ENCODE measurements at places on chromosomes 3 and 15.
A peak's percentile ranks its signal among the peaks of the same experiment; 100 is the strongest.

DNA sequence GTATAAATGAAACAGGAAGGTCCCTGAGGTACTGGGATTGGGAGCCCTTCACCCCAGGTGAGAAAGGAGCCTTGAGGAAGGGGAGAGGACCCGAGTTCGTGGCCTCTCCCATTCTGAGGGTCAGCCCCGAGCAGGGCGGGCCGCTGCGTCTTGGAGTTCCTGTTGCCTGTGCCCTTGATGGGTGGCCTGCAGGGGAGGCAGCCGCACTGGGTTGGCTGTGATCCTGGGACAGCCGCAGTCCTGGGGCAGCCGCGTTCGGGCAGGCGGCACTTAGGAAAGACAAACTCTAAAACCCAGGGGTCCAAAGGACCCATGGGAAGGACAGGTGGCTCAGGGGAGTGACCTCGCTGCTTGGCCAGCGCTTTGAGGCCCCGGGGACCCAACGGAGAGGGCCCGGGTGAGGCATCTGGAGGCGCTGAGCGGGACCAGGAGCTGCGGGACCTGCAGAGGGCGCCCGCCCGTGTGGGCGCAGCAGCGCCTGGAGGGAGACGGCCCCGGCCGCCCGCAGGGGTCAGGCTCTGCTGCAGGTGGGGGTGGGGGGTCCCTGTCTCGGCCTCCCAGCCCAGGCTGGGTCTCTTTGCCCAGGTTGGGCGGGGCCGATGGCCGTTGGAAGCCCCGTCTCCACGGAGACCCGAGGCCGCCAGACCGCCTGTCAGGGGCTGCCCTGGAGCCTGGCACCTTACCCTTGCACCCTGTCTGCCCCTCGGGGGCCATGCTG is 65.1 kb downstream of the HMCES start:
- no peak for DNase-seq

- DNase-seq: no peak
These were observed 11.9 kb upstream of the LRRC15 start for GRCh38 chr3:194381460-194381875.

DNA sequence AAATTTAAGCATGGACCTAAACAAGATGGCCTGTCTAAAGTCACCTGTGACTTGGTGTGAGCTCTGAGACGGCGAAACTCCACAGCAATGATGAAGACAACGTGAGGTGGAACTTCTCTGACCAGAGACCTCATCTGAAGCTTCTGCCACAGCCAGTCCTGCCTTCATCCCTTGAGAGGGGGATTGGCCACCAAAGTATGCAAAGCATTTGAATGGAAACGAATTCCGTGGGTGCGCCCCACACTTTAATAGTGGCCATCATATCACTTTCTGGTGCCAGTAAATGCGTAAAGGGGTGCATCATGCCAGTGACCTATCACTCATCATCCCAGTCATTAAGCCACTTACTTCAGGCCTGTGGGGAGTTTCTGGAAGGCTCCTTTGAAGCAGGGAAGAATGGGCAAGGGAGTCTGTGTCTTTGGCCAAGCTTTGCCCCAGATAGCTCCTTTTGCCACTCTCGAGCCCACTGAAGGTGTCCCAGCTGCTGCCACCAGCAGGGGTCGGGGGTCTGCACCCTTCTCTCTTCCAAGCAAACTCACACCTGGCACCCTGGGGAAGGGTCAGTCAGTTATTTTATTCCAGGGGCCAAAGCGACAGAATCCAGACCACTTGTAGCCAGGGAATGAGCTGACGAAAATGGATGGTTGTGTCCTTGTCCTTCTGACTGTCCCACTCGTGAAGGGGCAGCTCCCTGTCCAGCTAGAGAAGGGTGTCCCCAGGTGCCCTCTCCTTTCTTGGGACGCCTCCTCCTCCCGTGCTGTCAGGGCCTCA is 17.7 kb downstream of the MUC20 start:
- no peak for DNase-seq

- no peak for DNase-seq
These were observed 43.9 kb downstream of the PPCDC start for GRCh38 chr15:75067123-75067830.

DNA sequence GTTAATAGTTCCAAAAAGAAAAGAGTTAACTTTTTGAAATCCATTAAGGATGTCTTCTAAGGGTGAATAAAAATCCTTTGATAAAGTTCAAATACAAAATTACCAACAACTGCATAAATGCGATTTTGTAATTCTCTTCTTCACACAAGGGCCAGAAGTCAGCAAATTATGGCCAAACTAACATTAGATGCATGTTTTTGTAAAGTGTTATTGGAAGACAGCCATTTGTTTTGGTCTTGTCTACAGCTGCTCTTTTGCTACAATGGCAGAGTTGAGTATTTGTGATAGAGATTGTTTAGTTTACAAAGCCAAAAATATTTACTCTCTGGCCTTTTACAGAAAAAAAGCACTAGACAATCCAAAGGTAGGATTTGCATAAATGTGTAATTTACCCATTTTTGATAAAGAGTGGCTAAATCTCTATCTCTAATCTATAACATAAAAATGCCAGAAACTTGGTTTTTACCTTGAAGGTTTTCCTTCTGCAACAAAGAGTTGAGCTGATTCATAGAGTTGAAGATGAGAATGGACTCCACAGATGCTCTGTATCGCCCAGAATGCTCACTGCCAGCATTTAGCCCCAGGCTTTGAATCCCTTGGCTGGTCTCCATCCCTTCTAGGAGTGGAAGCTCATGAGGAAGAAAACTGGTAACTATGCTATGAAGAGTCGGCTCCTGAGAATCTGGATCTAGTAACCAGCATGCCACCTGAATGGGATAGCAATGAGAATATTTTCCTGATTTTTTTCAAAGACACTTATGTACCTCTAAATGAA is 64.5 kb downstream of the POLQ start:
- no peak for DNase-seq

GRCh38 chr3:117762621-117763037 is 1053.0 kb downstream of the TUSC7 start:
- no peak for DNase-seq

- no peak for DNase-seq
These were observed 69.9 kb downstream of the RYK start for GRCh38 chr3:134180761-134181160.

DNA sequence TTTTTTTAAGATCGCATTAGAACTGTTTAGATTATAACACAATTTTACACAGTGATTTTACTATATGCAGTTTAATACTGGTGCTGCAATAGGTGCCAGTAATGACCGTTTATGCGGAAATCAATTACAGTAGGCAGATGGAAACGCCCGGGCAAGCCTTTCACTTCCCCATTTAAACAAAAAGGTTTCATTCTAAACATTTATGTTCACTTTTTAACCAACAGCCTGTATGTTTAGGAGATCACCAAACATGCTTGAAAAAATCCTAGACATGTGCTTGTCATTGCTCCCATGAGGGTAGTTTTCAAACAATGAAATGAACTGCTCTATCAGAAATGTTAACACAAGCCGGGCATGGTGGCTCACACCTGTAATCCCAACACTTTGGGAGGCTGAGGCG is 2.7 kb downstream of the BNIP2 start:
- no peak for DNase-seq

DNA sequence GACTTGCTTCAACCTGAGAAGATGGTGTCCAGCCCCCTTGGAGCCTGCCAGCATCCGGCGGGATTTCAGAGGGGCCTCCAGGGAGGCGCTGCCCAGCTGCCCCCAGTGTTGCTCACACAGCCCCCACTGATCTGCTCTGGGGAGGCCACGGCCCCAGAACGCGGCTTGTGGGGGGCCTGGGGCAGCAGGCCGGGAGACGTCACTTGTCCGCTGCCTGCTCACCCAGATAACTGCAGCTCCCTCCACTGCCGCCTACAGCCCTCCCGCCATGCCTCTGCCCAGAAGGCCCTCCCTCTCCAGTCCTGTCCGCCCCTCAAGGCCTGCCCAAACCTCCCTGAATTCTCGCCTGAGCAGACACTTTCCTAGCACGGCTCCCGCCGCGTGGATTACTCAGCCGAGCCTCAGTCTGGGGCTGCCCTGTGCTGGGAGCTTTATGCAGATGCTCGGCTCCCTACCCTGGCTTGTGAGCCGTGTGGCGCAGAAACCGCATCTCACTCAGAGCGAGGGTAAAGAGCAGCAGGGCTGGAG is 17.2 kb upstream of the ADIPOQ start:
- peak; percentile 20 for DNase-seq

DNA sequence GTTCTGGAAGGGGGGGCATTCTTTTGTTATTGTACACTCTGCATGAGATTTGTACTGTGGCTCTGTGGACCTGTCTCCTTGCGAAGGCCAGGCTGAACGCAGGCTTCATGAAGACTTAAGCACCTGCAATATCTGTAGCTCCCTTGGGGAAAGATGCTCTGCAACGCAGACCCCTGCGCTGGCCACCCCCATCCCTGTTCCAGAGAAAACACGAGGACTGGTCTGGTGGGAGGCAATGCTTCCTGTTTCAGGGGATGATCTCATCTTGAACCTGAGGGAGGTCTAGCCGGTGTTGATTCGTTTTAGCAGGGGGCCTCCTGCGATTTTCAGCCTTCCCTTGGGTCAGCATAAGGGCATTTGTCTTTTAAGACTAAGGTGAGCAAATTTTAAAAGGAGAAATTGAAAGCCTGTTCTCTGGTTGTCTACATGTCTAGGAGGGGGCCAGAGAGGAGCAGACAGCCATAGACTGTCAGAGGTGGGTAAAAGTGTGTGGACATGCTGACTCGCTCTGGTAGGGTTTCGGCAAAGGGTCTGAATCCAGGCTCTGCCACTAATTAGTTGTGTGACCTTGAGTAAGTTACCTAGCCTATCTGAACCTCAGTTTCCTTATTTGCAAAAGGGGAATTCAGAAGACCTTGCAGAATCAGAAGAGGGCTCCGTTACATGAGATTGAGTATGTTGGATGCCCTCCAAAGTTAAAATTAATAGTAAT is 80.9 kb upstream of the RASGRF1 start:
- no peak for DNase-seq

DNA sequence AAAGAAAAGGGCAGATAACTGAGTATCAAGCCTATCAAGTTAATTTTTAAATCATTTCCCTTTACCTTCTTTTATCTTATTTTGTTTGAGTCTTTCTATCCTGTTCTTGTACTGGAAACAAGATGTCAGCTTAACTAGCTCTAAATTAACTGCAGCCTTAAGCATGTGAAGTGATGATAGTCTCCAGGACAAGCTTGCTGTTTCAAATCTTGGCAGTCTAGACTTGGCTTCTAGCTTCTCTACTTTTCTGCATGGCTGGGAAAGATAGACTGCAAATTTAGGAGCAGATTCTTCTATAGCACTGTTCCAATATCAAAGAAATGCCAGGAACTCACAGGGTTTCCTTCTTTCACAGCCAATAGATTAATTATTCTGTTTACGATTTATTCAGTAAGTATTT is 1034.4 kb downstream of the TUSC7 start:
- DNase-seq: no peak

- DNase-seq: peak; percentile 45
These were observed 449.4 kb upstream of the PROK2 start for GRCh38 chr3:72234391-72234790.

GRCh38 chr3:98778383-98778782 is 15.2 kb downstream of the ST3GAL6 start:
- no peak for DNase-seq

- DNase-seq: peak; percentile 56
These were observed 37.9 kb upstream of the TNFAIP8L3 start for GRCh38 chr15:51132384-51133139.

GRCh38 chr3:110708156-110708555 is 363.5 kb upstream of the NECTIN3 start:
- DNase-seq: no peak
